ENCODE measurements at places on chromosomes 11 and 22.

GRCh38 chr11:16226245-16226644 is 130.1 kb downstream of the SOX6 start:
- DNase-seq: no peak

- no peak for DNase-seq
Observed at GRCh38 chr11:134584706-134585445, 172.8 kb upstream of the B3GAT1 start.

DNA sequence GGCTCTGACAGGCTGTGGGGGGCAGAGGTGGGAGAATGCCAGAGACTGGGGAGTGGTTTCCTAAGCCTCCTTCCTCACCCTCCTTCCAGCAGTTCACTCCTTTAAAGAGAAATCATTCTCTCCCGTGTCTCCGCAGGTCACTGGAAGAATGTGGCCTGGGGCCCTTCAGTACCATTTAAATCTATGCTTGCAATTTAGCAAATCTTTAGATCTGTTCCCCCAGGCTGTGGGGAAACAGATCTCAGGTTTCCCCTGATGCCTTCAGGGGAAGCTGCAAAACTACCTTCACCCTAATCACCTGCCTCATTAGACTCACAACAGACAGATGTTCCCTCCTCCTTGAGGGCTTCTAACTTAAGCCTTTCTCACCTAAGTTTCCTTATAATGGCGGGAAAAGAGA is 55.3 kb downstream of the KIRREL3 start:
- DNase-seq: no peak

GRCh38 chr11:82995235-82995634 is 76.5 kb downstream of the RAB30 start:
- DNase-seq: no peak

GRCh38 chr11:134060316-134060715 is 8.6 kb upstream of the JAM3 start:
- DNase-seq: no peak

GRCh38 chr11:65572356-65573051 is at the start of gene FAM89B:
TSS of gene FAM89B (plus strand) at chr11:65572538. CDS start at chr11:65572670, 132 bp downstream.
- DNase-seq: peak; percentile 39

GRCh38 chr22:34972191-34972897 is 93.6 kb upstream of the ISX start:
- DNase-seq: no peak

GRCh38 chr11:9170450-9170849 is 79.1 kb upstream of the SCUBE2 start:
- no peak for DNase-seq

DNA sequence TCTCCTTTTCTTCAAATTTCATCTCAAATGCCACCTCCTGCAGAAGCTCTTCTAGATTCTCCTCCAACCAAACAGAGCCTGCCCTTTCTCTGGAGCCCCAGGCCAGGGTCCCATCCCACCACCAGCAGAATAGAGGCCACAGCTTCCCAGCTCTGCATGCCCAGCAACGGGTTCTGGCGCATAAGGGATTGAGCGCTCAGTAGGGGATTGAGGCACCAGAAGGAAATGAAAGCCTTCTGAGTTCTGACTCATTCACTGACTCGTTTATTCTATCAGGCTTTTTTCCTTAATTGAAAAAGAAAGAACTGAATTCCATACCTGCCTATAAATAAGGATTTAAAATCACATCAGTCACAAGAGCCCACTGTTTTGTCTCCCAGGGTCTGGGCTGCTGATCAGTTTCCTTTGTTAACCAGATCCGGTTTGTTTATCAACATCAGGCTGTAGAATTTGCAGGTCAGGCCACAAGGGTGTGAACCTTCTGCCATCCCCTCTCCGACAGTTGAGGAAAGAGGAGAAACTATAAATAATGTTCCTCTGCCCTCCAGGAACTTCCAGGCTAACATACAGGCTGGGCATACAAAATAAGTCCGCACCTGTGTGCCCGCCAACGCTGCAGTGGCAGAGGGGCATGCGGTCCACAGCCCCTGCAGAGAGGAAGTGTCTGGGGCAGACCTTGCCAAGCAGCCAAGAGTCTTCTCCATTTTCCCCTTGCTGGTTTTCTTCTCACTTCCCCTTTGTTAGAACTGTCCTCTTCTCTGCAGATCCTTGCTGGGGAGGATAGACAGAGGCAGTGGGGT is 63.5 kb upstream of the PRDM11 start:
- no peak for DNase-seq

DNA sequence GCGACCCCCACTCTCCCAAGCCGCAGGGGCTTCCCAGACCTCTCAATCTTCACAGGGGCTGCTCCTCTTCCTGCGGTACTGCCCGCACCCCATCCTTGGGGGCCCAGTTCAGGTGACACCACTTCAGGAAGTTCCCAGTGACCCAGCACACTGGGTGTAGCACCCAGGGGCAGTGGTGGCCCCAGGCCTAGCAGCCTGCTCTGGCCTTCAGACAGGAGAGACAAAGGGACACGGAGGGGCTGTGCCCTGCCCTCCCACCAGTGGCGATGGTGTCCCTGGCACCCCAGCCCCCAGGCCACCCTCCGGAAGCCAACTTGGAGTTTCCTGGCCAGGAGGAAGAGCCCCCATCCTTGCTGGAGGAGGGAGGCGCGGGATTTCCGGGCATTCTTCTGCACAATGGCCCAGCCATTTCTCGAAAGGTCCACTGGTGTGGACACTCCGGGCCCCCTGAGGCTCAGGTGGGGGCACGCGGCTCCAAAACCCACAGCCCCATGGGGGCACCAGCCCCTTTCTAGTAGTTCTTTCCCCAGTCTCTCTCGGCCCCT is 978 bp upstream of the CLDN5 start:
- DNase-seq: no peak

DNA sequence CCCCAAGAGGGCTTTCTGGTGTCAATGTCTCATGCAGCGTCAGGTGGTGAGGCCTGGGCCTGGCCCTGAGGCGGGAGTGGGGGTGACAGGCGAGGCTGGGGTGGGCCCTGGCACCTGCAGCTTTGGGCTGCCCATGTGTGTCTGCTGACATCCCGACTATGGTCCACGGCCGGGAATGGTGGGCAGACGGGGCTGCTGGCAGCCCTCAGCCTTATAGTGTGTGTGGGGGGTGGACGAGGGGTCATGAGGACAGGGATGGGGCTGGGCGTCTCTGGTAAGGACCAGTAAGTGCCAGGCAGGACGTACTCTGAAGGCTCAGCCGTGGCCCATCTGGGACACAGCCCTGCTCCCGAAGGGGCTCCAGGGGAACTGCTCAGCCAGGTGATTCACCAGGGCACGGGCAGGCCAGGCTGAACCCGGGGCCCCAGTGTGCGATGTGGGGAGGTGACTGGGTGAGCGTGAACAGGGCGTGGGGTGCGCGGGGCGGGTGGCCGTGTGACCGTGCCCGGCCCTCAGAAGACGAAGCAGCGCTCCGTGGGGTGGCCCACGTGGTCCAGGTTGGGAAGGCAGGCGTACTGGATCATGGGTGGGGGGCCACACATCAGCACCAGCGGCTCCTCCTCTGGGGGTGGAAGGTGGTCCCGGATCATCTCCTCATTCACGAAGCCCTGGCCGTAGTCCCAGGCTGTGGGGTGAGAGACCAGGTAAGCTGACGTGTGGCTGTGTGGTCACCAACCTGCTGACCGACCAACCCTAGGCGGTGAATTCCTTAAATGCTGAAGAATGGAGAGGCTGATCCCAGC is 4.8 kb upstream of the POLDIP3 start:
- no peak for DNase-seq

DNA sequence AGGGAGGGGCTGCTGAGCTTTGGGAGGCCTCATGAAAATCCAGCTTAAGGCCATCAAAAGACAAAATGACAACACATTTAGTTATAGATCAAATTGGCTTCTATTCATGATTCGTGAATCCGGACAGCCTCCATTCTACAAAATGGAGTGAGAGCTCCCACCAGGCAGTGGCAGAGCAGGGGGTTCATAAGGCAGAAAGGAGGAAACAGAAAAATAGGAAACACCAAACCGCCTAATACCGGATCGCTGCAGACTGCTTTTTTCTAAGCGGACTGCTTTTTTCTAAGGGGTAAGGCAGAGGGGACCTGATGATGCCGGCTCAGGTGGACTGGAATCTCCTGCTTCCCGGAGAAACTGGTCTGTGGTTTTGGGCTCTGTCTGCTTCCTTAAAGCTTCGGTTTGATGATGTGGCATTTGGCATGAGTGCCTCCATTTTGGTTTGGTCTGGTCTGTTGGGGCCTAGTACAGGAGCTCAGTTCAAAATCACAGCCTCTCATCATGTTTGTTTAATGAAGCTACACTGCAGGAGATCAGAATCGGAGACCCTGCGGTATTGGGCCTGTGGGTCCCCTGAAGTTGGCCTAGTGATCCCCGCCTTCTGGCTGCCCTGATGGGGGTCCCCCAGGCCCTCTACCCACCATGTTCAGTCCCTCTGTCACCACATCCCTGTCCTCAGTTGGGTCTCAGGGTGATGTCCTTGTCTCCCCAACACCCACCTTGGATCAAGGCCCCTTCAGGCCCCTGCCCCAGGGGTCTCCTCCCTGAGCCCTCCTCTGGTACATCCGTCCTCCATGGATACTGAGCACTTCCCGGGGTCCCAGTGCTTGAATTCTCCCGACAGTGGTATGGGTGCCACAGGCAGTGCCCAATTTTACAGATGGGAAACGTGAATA is 1.2 kb downstream of the ALDH3B1 start:
- no peak for DNase-seq

DNA sequence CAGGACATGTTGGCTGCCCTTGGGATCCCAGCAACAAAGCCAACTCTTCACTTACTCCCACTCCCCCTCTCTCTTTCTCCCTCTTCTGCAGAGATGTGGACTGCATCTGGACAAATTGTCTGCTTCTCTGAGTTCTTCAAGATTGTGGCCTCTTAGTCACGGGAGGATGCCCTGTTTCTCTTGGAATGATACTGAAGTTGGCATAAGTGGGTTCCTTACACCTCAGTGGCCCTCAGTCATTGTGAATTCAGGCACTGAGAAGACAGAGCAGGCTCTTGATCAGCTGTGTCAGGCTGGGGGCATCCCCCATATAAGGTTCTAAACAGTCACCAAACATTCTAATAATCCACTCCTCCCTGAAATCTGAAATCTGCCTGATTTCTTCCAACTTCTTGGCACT is 6.1 kb upstream of the E2F8 start:
- DNase-seq: no peak

DNA sequence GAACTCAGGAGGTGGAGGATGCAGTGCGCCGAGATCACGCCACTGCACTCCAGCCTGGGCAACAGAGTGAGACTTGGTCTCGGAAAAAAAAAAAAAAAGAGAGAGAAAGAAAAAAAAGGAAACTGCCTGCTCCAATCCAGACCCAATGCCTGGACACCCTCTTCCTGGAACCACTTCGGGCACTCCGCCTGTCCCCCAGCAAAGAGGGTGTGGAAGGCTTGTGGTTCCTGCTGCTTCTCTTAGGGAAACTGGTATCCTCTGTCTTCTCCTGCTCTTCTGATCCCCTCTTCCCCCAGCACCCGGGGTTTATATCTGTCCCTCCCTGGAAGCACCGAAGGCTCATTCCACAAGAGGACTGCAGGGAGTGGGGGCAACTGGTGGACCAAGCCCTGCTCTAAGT is 12.9 kb downstream of the CHRNA10 start:
- no peak for DNase-seq

GRCh38 chr11:64643256-64643881 is 52.3 kb downstream of the SLC22A12 start:
- no peak for DNase-seq

DNA sequence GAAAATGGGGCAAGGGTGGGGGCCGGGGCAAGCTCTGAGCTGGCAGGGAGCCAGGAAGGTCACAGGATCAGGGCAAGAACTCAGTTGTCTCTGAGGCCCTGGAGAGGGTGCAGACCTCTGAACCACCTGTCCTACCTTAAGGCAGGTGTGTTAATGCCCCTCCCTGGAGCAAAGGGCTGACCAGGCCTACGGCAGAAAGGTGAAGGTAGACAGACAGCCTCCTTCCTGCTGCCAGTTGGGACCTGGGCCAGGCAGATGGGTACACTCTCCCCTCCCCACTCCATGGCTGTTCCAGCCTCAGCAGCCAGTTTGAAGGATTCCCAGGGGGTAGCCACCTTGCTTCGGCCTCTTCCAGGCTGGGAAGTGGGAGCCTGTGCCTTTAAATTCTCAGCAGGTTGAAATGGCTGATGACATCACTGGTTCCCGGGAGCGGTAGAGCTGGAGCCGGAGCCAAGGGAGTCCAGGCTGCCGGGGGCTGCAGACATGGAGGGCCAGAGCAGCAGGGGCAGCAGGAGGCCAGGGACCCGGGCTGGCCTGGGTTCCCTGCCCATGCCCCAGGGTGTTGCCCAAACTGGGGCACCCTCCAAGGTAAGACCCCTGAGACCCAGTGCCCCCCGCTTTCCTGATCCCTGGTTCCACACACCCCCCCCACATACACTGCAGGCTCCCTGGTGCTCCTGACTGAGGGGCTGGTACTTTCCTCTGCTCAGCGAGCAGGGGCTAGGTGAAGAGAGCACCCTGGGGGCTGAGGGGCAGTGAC is at the start of gene INPP5J:
Gene INPP5J, plus strand, starts transcription at position 435 of the 760 bp plus-strand sequence. Its CDS starts 49 bp downstream, at position 484.
- no peak for DNase-seq

DNA sequence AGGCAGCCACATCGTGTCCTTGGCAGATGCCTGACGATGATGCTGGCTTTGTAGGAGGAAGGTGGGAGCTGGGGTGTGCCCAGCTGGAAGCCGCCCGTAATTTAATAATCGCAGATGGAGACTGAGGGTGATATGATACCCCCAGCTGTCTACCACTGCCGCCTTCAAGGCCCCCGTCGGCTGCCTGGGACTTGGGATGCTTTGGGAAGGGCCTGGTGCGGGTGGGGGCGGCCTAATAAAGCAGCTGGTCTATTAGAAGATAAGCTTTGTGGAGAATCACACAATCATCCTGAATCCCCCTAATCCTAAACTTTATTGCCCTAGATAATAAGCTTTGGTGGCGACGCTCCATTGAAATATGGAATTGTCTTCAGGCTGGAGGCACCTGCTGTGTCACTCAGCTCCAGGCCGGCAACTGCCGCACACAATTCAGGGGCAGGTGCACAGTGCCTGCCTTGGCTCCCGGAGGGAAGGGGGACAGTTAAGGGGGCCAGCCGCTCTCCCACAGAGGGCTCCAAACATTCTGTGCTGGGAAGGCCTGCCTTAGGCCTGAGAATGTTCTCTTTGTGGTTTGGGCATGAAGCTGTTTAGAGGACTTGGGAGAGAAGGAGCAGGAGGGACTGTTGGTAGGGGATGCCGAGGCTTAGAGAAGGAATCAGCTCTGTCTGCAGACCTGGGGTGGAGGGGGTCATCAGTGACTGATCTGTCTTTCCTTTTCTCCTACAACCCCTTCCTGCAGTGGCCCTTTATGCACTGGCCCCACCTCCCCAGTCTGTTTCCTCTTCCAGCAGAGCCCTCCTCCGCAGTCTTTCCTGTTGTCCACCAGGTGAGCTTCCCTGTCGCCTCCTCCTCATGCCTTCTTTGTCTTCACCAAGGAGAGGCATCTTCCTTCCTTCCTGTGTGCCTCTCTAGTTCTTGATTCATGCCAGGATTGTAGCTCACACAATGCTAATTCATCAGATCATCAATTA is 65.3 kb downstream of the ARL14EP start:
- no peak for DNase-seq

DNA sequence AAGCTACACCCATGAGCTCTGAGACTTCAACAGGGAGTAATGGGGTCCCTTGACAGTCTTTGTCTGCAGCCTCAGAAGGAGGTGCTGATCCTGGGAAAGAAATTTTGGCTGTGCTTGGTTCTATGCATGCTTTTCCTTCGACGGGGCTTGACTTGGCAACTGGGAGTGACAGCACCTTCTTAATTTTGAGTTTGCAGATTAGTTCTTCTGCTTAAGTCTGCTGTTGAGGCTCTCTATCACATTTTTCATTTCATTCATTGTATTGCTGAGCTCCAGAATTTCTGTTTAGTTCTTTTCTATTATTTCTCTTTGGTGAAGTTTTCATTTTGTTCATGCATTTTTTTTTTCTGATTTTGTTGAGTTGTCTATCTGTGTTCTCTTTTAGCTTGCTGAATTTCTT is 125.6 kb downstream of the SNX19 start:
- DNase-seq: no peak

GRCh38 chr11:42036201-42036600 is 576.7 kb upstream of the LRRC4C start:
- DNase-seq: no peak

Measured in activated naive CD4-positive, alpha-beta T cell (primary cell).